OCI-LY7 (cell line): ENCODE measurements at places on chromosomes 16 and 17. TPM values are rescaled to one million over a fixed set of nuclear protein-coding genes. Genes with fewer than 3 reads are reported as not detected.

DNA sequence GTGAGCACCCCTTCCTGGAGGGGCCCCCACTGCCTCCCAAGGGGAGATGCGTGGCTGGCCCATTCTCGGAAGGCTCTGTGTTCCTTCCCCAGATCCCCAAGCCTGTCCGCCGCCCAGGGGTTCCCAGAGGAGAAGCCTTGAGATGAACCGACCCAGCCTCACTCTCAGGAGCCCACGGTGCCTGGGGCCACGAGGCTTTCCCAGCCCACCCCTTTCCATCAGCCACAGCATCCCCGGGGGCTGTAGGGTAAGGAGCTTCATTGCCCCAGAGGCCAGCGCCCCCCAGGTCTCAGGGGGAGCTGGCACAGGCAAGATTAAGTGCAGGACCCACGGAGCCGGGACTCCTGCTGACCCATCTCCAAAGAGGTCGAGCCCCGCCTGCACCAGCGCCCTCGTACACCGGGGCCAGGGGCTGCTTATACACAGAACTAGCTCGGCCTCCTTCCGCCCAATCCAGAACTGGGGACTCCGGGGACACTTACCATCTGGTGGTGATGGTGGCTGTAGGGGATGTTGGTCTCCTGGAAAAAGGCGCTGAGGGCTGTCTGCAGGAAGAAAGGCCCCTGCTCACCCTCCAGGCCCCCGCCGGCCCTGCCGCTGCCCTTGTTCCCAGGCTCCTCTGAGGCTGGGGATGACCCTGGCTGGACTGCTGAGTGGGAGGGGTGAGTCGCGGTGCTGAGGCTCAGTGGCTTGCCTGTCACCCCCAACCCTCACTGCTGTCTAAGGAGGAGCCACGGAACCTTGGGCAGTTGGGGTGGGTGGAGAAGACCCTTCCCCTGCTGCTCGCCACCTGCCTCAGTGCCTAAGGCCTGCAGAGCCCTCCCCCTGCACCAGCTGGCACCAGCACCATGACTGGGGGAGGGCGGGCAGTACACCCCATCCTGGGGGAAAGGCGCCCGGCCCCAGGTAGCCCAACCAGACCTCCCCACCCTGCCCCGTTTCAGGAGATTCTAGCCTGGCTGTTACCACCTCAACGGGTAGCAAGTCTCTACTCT is 4.4 kb downstream of the UBALD1 start:
- DNase-seq = no peak

DNA sequence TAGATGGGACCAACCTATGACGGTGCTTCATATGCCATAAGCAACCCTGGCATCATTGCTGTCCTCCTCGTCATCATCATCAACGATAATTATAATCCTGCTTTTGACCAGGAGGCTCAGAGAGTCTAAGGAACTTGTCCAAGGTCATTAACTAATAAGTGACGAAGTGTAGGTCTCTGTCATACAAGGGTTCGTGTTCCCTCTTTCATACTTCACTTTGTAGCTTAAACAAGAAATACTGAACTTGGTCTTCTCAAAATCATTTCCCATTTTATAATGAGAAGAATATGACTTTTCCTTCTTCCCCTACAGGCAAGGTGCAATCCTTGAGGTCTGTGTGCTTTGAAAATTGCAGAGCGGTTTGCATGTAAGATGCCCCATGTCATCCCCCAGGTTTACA is 31.2 kb upstream of the PIK3R6 start:
- no peak for DNase-seq

DNA sequence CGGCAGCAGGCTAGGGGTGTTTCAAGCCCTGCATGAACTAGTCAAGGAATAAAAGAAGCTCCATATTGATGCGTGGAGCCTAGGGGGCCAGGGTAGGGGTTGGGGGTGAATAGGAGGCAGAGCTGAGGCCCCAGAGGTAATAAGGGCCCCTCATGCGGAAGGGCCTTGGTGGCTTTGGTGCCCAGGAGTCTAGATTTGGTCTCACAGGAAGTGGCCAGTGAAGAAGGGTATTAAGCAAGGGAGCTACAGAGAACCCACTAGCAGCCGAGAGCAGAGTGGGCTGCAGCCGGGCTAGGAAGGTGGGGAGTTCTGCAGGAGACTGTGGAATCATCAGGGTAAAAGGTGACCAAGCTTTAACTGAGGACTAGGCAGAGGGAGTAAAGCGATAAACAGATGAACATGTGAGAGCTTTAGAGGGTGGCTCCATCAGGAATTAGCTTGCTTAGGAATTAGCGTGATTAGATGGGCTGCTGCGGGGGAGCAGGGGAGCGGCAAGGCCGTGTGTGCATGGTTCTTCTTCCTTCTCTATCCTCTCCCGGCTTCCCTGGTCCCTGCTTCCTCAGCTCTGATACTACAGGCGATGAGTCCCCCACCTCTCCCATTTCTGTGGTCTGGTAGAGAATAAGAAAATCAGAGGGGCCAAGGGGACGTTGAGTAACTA is 9.8 kb downstream of the GNGT2 start:
- no peak for DNase-seq

GRCh38 chr17:48054238-48055185 is 6.4 kb downstream of the NFE2L1 start:
- no peak for DNase-seq

GRCh38 chr17:47915776-47916398 is 19.9 kb downstream of the SP2 start:
- no peak for DNase-seq

- no peak for DNase-seq
Measured at GRCh38 chr16:66899945-66900710, 18.6 kb downstream of the CDH16 start.

GRCh38 chr17:19485800-19486340 is 47.8 kb upstream of the SLC47A1 start:
- no peak for DNase-seq

- no peak for DNase-seq
Measured at GRCh38 chr17:48059125-48059668, 11.0 kb downstream of the NFE2L1 start.

CLDN7 gene
- total RNA-seq = 0.32 and 0.65 TPM in 2 replicates

SRSF1 gene
- total RNA-seq = 515 and 531 TPM in 2 replicates

PABPN1L gene
- total RNA-seq = 0.38 TPM in 1 of 2 replicates, not detected in the other

CCDC154 gene
- total RNA-seq = 1.1 and 2.5 TPM in 2 replicates

GIT1 gene
- total RNA-seq = 60.2 and 69.6 TPM in 2 replicates

WBP2 gene
- 117 and 123 TPM in 2 replicates for total RNA-seq

LITAFD gene
- not detected in 2 replicates for total RNA-seq
